ENCODE measurements at places on chromosomes 2 and 18.

DNA sequence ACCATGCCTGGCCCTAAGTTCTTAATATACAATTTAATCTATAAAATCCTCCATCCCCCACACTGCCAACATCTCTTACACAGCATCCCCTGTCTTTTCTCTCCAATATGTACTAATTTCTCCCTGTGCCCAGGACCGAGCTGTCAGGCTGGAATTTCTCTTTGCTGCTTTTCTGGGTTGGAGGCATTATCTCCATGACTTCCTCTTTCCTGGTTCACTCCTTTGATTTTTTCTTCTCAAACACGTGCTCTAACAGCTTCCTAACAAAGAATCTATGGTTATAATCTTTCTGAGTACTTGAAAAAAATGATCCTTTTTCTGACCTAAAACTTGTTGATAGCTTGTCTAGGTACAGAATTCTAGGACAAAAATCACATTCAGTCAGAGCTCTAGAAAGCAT lies 112.8 kb downstream of the C1D start:
- no peak for DNase-seq

DNA sequence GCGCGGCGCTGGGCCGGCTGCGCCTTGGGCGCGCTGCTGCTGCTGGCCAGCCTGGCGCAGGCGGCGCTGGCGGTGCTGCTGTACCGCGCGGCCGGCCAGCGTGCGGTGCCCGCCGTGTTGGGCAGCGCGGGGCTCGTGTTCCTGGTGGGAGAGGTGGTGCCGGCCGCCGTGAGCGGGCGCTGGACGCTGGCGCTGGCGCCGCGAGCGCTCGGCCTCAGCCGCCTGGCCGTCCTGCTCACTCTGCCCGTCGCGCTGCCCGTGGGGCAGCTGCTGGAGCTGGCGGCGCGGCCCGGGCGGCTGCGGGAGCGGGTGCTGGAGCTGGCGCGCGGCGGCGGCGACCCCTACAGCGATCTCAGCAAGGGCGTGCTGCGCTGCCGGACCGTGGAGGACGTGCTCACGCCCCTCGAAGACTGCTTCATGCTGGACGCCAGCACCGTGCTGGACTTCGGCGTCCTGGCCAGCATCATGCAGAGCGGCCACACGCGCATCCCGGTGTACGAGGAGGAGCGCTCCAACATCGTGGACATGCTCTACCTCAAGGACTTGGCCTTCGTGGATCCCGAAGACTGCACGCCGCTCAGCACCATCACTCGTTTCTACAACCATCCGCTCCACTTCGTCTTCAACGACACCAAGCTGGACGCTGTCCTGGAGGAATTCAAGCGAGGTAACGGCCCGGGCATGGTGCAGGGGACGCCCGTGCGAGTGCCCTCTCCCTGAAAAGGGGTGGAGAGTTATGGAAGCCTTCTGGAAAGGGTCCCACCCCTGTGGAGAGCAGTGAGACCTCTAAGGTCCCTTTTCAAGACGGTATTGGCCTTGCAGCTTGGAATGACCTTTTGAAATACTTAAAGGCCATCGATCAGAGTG lies 1.0 kb downstream of the CNNM3 start:
- DNase-seq, result no peak

GRCh38 chr2:47225061-47225783 lies 70.1 kb upstream of the STPG4 start:
- peak; percentile 96 for DNase-seq

DNA sequence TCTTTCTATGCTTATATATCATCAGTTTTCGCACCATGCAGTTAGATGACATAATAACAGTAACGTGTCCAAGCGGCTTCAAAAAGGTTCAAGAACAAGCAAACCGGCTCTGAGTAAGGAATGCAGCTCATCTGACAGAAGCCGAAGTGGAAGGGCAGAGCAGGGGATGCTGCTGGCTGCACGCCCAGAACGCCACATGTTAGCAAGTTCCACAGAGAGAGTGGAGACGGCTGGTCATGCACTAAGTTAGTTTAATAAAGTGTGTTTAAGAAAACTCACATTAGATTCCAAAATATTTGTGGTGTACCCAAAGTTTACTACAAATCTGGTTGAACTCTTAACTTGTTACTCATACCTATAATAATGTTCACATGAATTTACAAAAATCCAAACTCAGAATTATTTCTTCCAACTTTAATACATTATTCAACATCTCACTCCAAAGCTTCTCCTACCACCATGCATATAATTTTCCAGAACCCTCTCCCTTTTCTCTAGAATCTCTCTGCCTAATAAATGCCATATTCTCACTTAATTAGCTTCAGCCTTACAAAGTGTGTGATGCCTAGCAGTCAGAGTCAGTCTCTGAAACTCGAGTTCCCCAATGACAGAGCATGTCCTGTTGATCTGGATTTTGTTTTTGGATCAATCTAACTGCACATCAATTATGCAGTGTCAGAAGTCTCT lies 170.0 kb downstream of the DNAH7 start:
- peak; percentile 88 for DNase-seq

DNA sequence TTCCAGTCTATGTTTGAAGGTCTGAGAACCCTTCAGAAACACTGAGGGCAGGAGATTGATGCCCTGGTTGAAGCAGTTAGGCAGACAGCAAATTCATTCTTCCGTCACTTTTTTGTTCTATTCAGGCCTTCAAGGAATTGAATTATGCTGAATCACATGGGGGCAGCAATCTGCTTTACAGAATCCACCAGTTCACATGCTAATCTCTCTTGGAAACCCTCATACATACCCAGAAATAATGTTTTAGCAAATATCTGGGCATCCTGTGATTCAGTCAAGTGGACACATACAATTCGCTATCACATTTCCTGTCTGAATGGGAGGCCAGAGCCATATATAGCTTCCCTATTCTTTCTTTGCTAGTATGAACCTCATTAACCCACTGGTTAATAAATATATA lies 301.4 kb upstream of the CNTNAP5 start:
- no peak for DNase-seq

DNA sequence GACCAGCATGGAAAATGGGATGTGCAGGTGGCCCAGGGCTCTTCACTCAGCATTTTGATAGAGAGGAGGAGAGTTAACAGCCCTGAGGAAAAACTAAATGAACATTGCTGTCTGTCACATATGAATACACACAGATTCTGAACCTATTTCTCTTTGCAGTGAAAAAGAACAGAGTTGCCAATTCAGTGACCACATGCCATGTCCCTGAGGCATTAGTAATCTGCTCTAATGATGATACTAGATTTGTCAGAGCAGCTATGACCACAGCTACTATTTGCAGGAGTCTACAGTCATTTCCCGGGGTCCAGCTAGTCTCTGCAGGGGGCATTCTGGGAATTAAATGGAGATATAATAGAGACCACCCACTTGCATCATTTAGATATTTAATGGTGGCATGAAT lies 267.6 kb downstream of the TMX3 start:
- peak; percentile 83 for DNase-seq

DNA sequence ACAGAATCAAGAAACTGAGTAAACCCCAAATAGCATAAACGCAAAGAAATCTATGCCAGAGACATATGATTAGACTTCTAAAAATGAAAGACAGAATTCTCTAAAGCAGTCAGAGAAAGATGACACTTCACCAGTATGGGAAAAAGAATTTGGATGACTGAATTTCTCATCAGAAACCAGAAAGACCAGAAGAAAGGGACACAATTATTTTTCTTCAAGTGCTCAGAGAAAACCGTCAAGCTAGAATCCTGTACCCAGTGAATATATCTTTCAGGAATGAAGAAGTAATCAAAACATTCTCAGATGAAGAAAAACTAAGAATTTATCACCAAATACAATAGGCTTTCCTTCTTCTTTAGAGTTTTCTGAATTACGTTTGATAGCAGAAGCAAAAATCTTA lies 14.2 kb upstream of the ESPNL start:
- no peak for DNase-seq

- DNase-seq, result no peak
Measured at GRCh38 chr2:7672027-7672684, 754.9 kb downstream of the RNF144A start.

- DNase-seq, result no peak
Measured at GRCh38 chr2:34875091-34875745, 1276.1 kb upstream of the FAM98A start.

- no peak for DNase-seq
Measured at GRCh38 chr2:182831101-182831500, 35.3 kb downstream of the FRZB start.

DNA sequence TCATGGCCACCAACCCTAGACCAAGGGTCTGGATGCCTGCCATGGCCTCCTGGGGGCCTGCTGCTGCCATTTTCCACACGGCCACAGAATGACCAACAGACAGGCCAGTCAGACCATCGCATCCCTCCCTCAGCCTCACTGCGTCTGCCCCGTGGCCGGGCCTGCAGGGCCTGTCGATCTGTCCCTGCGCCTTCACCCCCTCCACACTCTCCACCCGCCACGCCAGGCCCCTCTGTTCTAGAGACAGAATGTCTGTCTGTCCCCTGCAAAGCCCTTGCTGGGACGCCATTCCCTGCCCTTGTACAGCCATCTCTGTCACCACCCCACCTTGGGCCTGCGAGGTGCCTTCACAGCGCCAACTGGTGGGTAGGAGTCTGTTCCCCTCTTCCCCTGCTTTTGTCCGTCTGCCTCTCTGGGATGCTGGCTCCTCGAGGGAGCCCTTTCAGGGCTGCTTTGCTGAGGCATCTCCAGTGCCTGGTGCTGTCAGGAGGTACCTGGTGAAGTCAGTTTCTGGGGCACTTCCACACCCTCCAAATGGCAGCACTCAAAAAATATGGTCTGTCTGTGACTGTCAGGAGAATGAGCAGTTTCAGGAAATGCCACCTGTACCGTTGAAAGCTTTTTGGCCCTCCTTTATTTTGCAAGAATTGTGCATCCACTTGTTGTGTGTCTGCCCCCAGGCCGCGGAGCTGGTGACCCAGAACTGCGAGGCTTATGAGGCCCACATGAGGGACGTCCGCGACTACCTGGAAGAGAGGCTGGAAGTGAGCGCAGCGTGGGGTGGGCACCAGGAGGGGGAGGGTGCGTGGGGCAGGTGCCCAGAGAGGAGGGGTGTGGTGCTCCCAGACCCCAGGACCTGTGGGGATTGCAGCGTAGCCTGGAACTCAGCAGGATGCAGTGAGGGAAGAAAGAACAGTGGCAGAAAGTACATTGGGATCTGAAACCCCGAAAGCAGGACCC lies 6.7 kb upstream of the ESPNL start:
- no peak for DNase-seq

GRCh38 chr18:41992066-41992465 lies 37.0 kb downstream of the PIK3C3 start:
- DNase-seq, result peak; percentile 5

- DNase-seq, result no peak
Measured at GRCh38 chr18:73681912-73682311, 465.7 kb downstream of the FBXO15 start.

DNA sequence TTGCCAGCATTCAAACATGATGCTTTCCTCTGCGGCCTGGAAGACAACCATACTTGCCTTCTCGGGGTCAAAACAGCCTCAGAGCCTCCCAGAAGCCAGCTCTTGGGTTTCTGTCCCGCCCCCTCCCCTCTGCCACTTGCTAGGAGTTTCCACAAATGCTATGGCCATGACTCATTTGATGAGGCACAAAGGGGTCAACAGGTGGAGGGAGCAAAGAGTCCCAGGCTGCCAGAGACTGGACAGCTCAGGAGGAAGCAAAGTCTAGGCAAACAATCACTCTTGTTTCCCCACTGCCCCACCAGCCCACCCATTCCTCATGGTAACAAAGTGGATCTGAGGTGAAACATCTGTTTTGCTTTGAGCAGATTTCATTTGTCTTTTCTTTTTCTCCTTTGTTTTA lies 551.1 kb downstream of the TNS1 start:
- peak; percentile 88 for DNase-seq

DNA sequence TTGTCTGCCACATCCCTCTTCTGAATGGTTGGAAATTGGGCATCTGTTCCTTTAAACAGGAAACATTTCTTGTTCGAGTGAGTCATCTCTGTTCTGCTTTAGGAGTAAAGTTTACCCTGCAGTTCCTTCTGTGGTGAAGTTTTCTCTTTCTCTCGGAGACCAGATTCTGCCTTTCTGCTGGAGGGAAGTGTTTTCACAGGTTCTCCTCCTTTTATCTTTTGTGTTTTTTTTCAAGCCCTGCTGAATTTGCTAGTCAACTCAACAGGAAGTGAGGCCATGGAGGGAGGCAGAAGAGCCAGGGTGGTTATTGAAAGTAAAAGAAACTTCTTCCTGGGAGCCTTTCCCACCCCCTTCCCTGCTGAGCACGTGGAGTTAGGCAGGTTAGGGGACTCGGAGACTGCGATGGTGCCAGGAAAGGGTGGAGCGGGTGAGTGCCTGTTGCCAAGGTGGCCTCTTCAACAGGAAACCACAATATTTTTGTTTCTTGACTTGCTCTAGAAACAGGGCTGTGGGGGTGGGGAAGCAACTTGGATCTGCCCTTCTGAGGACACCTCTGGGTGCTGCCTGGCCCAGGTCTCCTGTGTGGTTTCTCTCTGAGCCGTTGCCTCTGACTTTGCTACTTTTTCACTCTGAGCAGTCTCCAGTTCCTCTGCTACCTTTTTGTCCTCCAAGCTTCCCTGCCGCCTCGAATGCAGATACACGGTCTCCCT lies 2.2 kb upstream of the CASP8 start:
- DNase-seq, result peak; percentile 98

GRCh38 chr18:79511671-79512301 lies 116.1 kb downstream of the NFATC1 start:
- DNase-seq, result no peak

GRCh38 chr18:49652881-49653724 lies 91.2 kb downstream of the LIPG start:
- DNase-seq, result no peak

DNA sequence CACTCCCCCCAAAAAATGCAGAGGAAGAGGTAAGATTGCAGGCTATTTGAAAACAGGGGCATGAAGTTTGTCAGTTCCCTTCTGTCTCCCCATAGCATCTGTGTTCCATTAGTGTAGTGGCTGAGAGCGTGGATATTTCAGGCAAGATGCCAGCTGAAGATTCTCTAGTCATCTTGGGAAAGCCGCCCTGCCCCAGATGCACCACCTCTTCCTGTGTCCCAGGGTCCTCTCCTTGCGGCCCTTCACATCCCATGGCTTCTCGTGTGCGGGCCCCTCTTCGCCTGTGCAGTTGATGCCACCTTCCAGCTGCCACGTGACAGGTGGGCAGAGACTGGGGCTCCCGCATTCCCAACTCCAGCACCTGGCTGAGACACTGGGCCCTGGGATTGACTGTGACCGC lies 16.1 kb downstream of the TMEM127 start:
- no peak for DNase-seq

DNA sequence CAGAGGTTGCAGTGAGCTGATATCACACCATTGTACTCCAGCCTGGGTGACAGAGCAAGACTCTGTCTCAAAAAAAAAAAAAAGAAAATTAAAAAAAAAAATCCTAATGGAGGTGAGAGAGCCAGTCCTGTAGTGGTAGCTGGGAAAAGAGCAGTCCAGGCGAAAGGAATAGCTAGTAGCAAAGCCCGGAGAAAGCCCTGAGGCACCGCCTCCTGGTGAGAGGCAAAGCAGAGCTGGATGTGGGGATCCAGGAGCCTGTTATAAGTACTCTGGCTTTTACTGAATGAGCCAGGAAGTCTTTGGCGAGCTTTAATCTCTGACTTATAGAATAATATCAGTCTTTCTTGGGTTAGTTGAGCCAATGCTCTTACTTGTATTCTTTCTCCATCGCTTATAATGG lies 6.6 kb upstream of the KLHL23 start:
- DNase-seq, result no peak

- DNase-seq, result no peak
Measured at GRCh38 chr2:168174756-168175155, 72.6 kb downstream of the STK39 start.

Measured in M059J (cell line).